ENCODE measurements at places on chromosomes 1 and 21.

DNA sequence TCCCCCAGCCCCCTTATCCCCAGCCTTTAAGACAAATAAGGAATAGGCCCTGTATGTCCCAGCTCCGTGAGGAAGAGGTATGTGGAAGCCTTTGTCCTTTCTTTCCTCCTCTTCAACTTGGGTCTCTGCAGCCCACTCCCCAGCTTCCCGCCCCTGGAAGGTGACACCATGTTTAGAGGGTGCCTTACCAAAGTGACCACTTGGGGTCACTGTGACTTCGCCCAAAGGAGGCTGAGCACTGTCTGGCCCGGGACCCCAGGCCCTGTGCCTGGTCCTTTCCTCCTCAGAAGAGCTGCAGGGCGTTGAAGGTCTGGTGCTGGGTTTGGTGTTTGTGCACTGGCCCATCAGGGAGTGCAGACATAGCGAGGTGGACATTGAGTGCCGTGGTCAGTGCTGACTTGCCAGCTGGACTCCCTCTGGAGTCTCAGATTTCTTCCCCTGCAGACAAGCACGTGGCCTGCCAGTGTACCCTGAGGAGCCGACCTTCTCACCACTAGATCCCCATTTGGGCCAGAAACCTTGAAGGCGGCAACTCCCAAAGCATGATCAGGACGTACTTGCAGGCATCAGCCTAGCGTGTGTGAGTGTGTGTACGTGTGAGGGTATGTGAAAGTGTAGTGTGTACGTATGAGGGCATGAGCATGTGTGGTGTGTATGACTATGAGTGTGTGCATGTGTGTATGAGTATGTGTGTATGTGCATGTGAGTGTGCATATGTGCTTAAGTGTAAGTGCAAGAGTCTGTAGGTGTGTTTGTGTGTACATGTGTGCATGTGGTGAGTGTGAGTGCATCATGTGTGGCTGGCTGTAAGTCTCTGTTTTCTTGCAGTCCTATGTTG, 181.4 kb upstream of the KIAA0040 start:
- DNase-seq = no peak

DNA sequence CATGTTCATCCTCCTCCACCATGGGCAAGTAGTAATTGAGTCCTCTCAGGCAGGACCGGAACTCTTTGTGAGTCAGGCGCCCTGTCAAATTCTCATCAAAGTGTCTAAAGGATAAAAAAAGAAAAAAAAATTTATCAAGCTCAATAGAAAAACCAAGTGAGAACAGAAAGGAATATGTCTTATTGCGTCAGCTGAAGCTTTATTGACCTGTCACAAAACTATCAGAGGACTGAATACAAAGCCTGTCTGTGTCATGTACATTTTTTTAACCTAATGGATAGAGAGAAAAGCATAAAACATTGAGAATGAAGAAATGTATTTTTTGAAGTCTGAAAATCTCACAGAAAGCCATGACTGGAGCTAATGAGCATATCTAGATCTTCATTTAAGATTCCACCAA, 8.7 kb downstream of the OR10Z1 start:
- DNase-seq = no peak

DNA sequence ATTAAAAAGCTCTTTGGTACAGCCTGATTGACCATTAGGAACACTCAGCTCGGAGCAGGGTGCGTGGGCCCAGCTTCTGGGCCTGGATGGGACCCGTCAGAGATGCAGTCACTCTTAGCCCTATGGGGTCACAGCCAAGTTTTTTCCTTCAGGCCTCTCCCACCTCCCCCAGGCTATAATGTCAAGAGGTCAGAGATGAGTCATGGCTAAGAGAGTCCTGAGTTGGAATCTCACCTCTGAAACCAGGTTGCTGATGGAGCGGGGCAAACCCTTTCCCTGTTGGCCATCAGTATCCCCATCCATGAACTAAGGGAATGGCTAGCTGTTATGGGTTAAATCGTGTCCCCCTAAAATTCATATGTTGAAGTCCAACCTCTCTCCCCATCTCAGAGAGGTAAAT, 195.9 kb upstream of the POU3F1 start:
- DNase-seq = no peak

- DNase-seq = no peak
Observed at GRCh38 chr21:44498280-44499210, 41.5 kb downstream of the KRTAP10-1 start.

DNA sequence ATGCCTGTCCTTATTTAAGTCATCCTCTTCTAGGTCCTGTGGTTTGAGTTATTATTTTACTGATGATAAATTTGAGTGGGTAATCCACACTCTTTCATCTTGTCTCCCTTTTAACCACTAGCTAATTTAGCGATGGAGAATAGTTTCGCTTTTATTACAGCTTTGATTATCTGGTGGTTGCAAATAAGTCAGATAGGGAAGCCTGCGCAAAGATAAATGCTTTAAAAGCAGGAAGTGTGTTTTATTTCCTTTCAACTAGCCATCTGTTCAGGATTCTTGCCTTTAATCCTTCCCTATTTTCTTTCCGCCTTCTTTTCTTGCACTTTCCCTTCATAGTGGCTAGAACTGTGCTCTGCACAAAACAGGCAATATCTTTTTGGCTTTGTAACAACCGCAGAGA, 129.0 kb downstream of the TGFB2 start:
- DNase-seq = no peak

- no peak for DNase-seq
Observed at GRCh38 chr1:34864759-34865158, 5.2 kb upstream of the SMIM12 start.

DNA sequence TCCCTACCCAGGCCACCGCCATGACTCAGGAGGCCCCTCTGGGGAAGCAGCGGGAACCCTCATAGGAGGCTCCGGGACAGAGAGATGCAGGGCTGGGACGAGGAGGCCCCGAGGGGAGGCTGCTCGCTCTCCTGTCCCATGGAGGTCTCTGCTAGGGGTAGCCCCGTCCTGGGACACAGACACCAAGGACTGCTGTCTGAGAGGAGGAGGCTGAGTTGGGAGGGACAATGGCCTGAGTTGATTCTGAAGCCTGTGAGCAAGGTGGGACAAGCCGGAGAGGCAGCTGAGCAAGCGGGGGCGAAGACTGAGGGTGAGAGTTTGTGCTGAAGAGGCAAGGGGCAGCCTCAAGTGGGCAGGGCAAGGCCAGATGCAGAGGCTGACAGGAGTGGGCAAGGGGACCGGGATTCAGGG, 17.4 kb downstream of the SLC27A3 start:
- no peak for DNase-seq

DNA sequence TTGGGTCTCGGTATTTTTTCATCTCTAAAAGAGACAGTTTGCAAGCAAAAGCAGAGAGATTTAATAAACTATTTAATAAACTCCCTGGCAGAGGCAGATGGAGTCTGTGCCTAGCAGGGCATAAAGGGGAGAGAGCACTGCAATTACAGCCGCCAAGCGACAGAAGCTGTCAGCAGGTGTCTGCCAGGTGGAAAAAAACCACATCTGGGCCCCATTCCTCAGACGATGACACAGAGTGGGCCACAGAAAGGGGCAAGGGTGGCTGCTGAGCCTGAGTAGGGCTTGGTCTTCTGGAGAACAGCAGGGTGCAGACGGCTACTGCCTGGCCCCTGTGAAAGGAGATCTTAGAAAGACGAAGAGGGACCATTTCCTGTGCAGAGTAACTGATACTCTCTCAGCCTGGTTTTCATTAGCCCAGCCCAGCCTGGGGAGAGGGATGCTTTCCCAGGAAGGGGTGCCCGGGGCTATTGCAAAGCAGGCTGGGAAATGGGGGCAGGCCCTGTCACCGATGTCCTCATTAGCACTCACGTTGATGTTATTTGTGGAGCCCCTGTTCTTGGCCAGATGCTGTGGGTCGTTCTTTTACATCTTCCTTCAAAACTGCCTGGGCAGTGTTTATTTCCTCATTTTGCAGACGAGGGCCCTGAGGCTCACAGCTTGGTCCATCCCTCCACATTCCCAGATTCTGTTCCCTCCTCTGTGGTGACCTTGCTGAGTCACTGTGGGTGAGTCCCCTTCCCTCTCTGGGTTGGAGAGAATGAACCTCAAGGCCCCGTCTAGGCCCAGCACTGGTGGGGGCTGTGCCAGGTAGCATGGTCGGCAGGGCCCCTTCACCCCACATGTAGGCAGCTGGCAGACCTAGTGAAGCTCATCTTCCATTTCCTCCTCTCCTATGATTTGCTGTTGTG, 472.7 kb downstream of the PTPRU start:
- no peak for DNase-seq

DNA sequence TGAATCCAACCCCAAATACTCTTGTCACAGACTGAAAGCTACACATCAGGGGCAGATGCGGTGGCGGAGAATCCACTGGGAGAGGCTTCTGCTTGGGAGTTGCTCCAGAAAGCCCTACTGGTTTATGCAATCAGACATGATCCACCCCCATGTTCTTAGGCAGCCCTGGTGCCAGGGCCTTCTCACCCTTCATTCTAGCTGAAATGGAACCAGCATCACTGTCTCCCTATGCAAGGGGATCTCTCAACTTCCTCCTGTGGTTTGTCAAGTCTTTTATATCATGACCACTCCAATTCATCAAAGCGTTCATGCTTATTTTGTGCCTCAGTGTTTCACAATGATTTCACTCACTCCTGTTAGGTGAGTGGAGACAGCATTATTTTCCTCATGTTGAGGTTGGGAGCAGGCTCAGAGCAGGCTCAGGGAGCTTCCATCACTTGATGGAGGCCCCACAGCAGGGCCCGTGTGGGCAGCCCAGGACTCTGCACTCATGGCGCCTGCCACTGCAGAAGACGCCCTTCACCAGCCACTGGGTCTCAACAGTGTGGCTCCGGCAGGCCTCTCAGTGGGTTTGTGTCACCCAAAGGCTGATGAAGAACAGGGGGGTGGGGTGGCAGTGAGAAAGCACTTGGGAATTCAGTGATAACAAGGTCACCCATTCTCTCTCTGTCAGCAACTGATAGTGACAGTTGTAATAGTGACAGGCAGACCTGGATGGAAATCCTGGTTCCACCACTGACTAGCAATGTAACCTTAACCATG, 67.1 kb downstream of the CD58 start:
- no peak for DNase-seq

DNA sequence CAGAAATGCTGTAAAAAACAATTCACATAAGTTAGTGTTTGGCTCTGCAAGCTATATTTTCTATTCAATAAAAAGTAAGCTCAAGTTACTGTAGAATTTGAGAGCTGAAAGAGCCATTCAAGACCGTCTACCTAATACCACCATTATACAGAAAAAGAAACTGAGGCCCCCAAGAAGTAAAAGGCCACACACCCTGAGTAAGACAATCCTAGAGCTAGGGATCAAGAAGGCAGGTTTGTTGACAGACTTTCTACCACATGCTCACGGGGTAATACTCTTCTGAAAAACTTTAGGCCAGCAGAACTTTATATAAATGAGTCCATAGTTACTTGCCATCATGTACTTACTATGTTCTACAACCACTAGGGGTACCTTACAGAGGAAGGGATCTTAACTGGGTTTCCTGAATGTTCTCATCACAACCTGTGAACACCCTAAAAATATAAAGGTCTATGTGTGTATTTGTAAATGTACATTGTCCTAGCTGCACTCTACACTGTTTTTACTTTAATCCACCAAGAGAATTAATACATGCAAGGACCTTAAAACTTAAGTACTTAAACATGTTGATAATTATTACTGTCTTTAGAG, 2.7 kb downstream of the PSMG1 start:
- no peak for DNase-seq

DNA sequence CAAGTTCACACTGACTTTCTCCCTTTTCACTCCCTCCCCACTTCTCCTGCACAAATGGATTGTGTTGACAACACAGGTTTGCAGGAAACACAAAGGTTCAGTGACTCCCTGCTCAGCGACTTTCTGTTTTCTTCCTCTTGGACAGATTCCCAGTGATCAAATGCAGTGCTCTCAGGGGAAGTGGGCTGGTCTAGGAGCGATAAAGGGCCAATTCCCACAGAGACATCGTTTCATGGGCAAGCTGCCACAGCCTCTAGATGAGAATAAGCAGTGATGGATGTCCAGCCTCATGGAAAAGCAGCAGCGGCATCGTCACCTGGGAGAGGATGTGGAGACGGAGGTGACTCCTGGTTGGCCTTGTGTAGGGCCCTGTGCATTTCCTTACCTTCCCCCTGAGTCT, 30.6 kb downstream of the FYB2 start:
- DNase-seq = no peak

GRCh38 chr1:19368050-19368449, 55.9 kb downstream of the SLC66A1 start:
- DNase-seq = no peak

DNA sequence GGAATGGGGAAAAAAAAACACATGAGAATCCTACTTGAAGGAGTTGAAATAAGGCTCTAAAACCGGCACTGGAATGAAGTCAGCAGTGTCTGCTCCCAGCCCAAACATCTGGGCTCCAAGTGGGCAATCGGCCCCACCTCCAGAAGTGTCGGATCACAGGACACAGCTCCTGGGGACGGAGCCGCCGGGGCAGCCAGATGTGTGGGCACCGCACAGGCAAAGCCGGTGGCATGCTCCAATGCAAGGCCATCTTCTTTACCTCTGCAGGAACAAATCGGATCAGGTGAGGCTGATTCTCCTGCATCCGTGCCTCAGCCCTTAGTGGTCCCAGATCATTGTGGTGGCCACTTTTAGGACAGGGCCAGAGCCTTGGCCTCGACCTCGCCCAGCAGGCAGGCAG, 156.7 kb downstream of the PRDM16 start:
- no peak for DNase-seq

DNA sequence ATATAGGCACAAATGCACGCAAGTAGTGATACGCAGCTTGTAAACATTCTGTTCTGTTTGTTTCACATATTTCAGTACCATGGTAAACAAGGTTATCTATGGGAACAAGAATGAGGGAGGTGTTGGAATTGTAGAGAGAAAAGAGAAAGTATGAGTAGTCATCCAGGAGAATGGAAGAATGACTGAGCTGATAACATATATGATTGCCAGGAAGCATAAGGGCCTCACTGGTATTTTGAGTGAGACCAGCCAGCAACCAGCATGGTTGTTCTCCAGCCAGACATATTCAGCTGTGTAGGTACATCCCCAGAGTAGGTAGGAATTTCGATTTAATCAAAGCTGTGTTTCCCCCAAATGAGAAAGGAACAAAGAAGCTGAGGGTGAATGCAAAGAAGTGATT, 58.9 kb upstream of the ARTN start:
- no peak for DNase-seq

DNA sequence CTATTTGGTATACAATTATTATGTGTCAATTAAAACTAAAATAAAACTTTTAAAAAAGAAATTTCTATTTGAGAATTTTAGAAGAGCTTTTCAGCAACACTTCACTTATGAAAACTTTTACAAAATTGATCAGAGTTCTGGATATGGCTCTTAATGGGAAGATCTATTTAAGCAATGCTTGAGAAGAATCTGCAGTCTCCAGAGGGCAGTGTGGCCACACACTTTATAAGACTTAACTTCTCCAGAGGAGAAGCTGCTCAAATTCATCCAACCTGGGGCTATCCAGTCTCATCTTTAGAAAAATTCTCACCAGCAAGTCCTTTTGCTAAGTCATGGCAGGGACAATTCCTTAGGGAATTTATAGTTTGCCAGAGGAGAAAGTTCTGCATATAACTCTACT, 25.2 kb upstream of the AGO1 start:
- no peak for DNase-seq

DNA sequence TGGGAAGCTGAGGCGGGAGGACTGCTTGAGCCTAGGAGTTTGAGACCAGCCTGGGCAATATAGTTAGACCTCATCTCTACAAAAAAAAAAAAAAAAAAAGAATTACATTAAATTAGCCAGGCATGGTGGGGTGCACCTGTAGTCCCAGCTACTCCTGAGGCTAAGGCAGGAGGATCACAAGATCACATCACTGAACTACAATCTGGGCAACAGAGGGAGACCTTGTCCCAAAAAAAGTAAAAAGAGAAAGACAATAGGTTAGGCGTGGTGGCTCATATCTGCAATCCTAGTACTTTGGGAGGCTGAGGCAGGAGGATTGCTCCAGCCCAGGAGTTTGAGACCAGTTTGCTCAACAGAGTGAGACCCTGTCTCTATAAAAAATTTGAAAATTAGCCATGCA, 130.3 kb downstream of the TIAM1 start:
- DNase-seq = no peak

Data from GDM1 (cell line).